ENCODE measurements at places on chromosomes 13 and 19.

DNA sequence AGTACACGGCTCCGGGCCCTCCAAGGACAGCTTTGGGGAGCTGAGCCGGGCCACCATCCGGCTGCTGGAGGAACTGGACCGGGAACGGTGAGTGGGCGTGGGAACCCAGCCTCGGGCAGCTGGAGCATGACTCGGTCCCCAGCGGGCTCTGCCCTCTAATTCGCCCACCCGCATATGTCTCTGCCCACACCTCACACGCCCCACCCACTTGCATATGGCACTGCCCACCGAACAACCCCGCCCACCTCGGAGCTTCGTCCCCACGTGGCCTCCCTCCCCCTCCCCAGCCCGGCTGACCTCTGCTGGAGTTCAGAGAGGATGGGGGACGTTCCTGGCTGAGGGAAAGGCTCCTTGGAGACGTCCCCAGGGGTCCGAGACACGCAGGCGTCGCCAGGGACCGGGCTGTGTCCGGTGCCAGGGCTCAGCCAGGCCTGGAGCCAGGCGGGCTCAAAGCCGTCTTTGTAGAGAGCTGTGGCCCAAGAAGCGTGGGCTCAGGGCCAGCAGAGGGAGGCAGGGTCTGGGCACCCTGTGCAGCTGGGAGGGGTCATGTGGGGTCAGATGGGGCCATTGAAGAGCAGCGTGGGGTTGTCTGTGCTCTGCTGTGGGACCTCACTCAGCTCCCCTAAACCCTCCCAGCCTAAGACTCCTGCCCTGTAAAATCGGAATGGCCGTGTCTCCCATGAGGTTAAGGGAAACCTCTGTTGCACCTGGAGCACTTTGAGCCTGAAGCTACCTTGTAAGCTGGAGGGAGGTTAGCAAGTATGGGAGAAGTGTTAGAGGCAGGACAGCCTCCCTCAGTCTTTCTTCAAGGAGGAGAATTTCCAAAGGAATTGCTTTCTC, 3.8 kb downstream of the APC2 start:
- DNase-seq = no peak

DNA sequence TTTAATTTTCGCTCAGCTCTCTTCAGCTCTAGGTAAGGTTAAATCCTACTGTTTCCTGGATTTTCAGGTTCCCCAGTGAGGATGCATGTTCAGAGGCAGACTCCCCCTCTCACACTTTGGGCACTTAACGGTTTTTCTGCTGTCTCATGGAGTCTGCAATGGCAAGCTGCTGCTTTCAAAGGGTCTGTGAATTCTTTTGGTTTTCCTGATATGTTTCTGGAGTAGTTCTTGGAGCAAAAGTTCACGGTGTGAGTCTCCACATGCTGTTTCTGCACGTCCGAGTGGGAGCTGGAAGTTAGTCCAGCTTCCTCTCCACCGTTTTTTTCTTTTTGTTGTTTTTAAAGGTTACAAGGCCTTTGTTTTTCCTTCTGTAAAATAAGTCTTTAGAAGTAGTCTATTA, 35.4 kb downstream of the DNAJC15 start:
- no peak for DNase-seq

DNA sequence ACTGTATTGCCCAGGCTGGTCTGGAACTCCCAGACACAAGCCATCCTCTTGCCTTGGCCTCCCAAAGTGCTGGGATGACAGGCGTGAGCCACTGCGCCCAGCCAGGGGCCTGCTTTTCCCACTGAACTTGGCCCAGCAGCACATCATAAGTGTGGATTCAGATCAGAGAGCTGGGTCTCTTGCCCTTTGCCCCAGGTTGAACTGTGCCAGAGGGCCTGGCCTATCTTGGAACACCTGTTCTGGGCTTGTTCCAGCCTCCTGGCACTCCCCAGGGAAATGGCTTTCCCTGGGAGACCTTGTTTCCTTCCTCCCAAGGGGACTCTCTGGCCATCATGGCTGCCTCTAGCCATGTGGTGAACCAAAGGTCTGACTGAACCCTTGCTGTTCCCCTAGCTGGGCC, 3.4 kb downstream of the CC2D1A start:
- no peak for DNase-seq

- no peak for DNase-seq
These were observed 23.1 kb downstream of the KLF2 start for GRCh38 chr19:16347706-16348105.

- peak; percentile 67 for DNase-seq
These were observed at the start of gene SACS for GRCh38 chr13:23433171-23434153. TSS of gene SACS (minus strand) at chr13:23433702. CDS start at chr13:23411239, 22,463 bp downstream.

DNA sequence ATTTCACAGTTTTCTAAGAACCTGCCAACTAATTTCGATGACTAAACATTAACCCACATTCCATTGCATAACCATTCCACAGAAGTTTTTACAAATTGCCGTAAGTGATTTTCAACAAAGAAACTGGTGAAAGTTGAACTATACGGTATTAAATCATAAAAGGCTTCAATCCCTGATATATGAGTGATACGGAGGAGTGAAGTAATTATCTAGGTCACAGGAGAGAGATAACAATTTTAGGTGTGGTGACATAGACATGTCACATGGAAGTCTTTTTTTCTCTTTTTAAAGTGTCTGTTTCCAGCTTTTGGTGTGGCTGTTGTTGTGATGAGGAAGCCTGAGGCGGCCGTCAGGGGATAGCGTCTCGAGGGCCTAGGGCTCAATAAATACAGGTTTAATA, 29.4 kb downstream of the TBC1D4 start:
- no peak for DNase-seq

GRCh38 chr13:91805605-91806004, 407.2 kb downstream of the GPC5 start:
- peak; percentile 25 for DNase-seq

- no peak for DNase-seq
These were observed 260.1 kb downstream of the COL4A1 start for GRCh38 chr13:110046811-110047210.

GRCh38 chr13:63308549-63309165, 1893.0 kb upstream of the PCDH20 start:
- no peak for DNase-seq

- DNase-seq = peak; percentile 71
These were observed 69.1 kb downstream of the ALOX5AP start for GRCh38 chr13:30804474-30804873.

- no peak for DNase-seq
These were observed 156.4 kb downstream of the COL4A1 start for GRCh38 chr13:110150384-110151101.

DNA sequence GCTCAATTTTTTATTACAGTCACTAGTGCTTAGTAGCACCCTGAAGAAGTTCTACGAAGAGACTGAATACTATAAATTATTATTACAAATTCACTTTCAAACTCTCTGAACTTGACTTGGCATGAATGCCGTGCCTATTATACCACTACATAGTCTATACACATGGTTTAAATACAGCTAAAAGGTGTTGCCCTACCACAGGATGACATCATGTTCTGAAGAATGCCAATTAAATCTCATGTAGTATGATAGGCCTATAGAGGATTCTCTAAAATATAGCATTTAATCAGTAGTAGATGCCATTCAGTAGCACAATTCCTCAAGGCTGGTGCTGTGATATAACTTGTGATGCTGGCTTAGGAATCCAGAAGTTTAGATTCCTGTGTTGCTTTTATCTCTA, 16.7 kb upstream of the POSTN start:
- DNase-seq = no peak

GRCh38 chr13:43432958-43433357, 353.8 kb downstream of the ENOX1 start:
- no peak for DNase-seq

- no peak for DNase-seq
These were observed 420 bp downstream of the ECH1 start for GRCh38 chr19:38831142-38831605.

Measured in NCI-H524 treated with DMSO at 0.1 percent for 48 hours (cell line).